ENCODE measurements at places on chromosomes 4 and X.

- DNase-seq: no peak
These were observed 1025.5 kb downstream of the RPA4 start for GRCh38 chrX:97909245-97909644.

DNA sequence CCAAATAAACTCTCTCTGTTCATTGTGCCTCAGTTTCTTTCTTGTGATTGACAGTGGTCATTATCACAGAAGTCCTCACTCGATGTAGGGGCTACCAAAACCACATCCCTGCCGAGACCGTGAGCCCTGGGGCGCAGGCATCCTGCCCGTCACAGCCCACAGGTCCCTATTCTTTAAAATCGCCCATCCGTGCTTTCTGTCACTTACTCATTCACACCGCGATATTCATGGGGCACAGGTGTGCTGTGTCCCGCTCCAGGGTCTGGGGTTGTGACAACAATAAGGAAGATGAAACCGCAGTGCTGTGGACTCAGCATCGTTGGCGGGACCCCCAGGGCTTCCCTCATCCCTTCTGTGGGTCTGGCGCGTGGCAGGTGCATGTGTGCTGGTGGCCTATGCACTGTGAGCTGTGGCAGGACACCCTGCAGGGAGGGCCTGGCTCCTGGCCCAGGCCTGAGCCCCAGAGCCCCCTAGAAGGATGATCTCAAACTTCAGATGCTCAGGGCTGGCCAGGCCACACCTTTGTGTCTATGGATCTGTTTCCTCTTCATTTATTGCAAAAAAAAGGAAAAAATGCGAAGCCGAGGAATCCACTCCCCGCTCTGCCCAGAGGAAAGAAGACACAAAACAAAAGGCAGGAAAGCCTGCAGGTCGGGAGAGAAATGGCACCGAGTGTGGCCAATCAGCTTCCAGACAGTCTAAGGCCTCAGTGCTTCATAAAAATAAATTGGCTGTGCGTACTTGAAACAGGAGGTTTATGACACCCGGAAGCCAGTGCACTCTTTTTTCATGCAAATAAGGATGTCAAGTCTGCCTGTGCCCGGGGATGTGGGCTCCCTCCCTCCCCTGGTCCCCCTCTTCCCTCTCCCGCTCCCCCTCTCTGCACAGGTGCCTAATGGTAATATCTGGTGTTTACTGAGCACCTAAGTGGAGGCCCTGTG lies 109.5 kb upstream of the ADRA2C start:
- DNase-seq: no peak

GRCh38 chr4:127155555-127155954 lies 477.2 kb upstream of the INTU start:
- no peak for DNase-seq

GRCh38 chr4:140811429-140811828 lies 55.2 kb upstream of the TBC1D9 start:
- DNase-seq: no peak

GRCh38 chrX:2410279-2411020 lies 90.3 kb downstream of the DHRSX start:
- no peak for DNase-seq

DNA sequence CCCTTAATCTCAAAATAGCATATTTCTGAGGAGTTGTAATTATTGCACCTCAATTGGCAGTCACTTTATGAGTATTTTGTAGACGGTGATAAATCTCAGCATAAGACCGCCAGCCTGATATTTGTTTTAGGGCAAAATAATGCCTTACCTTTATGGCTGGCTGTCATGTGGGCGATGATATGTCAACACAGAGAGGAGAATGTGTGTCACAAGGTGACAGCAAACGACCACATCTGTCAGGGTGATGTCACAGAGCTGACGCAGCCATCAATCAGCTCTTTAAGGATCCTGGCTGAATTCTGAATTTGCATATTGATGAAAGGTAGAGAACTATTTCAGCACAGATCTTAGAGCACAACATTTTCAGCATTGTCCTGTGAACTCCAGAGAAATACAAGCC lies 209.7 kb downstream of the CEP135 start:
- DNase-seq: no peak

- peak; percentile 59 for DNase-seq
These were observed 348.5 kb downstream of the MID1IP1 start for GRCh38 chrX:39149761-39150160.

- DNase-seq: no peak
These were observed 430.9 kb downstream of the C4orf33 start for GRCh38 chr4:129526812-129527211.

DNA sequence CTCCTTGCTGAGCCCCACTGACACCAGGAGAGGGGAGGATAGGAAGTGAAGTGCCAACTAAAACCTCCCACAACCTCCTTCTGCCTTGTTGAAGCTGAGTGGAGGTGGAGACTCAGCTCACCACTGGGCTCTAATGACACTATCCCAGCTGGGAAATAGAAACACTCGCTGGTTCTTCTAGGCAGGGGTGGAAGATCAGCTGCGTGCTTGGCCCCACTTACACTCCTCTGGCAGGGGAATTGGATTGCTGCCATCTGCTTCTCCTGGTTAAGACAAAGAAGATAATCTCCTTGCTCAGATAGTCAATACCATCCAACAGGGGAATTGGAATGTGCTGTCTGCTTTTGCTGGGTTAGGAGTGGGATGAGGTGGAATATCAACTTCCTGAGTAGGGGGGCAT lies 392.5 kb downstream of the ZNF674 start:
- DNase-seq: no peak

DNA sequence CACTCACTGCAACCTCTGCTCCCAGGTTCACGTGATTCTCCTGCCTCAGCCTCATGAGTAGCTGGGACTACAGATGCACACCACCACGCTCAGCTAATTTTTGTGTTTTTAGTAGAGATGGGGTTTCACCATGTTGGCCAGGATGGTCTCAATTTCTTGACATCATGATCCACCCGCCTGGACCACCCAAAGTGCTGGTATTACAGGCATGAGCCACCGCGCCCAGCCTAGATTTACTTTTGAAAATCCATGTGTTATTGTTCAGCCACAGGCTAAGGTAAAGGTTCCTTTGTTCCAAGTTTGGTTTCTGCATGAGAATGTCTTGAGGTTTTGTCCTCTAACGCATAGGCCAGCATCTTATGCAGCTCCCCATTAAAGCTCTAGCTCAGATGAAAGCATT lies 371.6 kb downstream of the DMD start:
- DNase-seq: no peak

DNA sequence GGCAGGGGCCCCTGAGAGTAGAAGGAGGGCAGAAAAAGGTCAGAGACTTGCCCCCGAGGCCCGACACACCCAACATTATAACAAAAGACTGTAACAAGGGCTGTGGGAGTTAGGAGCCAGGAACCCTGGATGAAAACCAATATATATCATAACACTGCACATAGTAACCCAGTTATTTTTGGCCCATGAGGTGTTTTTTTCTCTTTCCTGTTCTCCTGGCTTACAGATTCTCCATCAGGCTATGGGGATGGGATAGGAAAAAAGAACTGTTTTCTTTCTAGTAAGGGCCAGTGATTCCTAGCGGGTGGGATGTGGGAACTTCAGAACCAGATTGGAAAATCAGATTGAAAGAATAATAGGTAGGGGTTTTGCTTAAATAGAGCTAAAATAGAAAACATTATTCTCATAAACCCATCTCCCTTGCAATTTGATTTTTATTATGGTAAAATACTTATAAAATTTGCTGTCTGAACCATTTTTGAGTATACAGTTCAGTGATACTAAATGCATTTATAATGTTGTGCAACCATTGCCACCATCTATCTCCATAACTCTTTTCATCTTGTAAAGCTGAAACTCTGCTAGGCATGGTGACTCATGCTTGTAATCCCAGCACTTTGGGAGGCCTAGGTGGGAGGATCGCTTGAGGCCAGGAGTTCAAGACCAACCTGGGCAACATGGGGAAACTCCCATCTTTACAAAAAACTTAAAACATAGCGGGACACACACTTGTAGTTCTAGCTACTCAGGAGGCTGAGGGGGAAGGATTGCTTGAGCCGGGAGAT lies 33.5 kb downstream of the SNX25 start:
- DNase-seq: no peak

DNA sequence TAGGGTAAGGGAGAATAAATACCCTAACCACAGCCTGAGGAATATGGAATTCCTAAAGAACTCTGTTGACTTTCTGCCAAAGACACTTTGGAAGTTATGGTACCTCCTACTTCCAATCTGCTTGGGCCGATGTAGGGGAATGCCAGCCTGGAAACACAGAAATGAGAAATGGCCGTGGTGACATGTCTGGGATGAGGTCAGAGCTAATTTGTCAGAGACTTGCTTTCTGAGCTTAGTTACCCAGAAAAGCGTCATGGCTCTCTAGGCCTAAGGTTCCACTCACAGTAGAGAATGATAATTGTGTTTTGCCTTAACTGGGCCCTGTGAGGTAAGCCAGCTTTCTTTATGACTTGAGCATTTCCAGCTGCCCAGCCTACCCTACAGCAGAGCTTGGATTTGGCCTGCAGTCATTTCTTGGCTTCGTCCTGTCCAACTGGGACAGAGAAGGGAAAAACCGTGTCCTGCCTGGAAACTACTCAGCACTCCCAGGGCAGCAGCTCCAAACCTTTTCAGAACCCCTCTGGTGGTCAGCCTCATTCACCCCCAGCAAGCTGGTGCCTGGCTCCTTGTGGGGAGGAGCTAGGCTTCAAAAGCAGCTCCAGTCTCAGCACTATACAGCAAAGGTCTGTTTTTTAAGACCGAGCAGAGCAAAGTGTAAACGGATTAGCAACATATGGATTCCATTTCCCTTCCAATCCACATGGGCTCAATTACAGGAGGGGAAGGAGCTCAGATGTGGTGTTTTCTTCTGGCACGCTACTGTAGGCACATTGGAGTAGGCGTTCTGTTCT lies 92.3 kb downstream of the RLIM start:
- no peak for DNase-seq

DNA sequence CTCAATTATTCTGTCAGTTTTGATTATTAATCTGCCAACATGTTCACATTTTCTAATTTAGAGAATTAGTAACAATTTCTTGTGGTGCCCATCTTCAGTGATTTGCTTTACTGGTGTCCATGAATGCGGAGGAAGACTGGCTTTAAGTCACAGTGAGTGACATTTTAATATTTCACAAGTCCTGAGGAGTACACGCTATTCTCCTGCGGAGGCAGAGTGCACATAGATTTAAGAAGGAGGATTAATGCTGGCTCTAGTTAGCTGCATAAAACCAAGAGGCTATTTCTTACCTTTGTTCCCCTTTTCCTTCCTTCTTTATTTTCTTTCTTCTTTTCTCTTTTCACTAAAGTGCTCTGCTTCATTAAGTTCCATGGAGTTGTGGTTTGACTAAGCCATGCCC lies 495.2 kb upstream of the IGFBP7 start:
- DNase-seq: no peak

DNA sequence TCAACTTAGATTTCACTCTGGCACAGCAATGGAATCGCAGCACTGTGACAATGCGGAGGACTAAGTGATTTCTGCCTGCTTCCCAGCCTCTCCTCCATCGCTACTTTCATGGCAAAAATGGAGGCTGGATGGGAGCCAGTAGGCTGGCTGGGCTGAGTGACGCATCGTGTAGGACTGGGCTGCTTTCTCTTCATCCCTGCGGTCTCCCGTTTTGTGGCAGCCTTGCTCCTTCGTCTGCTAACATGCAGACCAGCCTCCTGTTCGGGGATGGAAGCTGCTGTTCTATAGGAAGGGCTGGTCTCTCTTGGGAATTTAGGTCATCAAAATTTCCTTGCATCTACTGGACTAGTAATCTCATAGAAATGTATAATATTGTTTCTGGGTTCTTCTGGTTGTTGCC lies 15.8 kb upstream of the RGS12 start:
- no peak for DNase-seq

DNA sequence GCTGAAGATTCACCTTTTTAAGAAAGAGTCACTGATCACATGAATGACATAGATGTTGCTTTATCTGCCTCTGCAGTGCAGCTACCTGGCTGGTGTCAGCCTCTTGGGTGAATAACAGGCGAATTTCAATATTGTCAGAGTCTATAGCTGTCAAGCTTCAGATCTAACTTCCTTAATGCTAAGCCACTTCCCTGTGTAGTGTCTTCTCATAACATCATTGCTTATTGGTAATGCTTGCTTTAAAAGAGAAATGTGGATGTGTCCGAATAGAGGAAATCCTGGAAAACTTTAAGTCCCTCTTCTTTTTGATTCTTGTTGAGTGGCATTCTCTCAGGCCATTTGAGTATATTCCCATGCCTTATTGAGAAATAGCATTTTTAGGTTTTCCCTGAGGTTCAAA lies 7.3 kb upstream of the IGFBP7 start:
- DNase-seq: no peak

- DNase-seq: no peak
These were observed 565.7 kb downstream of the PPARGC1A start for GRCh38 chr4:23324021-23324690.

DNA sequence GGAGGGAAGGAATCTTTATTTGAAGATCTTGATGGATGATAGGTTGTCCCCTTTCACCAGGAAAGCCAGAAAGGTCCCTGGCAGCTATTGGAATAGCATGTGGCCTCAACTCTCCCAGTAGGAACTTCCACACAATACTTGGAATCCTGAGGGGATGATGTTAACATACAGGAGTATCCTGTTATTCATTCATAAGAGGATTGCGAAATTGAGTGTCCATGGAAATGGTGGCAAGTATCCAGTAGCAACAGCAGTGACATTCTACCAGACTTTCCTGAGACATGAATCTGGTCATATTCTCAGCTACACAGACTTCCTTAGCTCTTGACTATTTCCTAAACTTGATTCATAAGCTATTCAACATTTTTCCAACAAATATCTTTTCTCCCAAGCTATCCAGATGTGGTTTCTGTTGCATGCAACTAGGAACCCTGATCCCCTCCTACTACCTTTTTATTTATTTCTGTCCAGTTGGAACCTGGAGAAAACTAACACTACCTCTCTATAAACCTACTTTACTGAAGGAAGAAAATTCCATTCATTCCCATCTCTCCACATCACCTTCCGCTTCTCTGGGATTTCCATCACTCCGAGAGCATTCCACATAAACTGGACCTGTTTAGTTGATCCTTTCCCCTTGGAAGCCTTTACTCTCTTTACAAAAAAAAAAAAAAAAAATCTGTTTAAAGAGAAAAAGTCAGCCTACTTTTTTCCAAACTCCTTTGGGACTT lies 101.8 kb downstream of the ANXA5 start:
- DNase-seq: no peak

DNA sequence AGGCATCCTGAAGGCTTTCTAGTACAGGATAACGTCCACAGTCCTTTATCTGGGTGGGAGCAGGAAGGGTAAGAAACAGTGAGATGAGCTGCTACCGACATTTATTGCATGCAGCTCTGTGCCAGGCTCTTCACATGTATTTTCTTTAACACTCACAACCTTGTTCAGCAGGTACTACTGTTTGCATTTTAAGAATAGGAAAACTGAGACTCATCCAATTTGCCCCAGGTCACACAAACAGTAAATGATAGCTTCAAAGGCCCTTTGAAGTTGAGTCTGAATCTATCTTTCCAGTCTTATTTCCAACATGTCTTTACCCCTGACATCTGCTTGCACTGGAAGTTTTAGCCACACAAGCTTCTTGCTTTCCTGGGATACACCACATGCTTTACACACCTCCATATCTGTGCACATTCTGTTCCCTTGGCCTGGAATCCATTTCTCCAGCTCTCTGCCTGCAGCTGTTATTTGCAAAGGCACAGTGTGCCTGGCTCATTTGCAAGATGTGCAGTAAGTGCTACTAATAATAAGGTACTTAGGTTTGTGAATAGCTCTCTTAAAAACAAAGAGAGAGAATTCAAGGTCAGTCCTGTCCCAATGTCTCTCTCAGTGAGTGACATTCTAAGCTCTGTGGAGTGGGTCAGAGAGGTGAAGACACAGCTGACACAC lies 61.2 kb downstream of the METTL14 start:
- DNase-seq: no peak

- DNase-seq: no peak
These were observed 2.8 kb downstream of the PSAPL1 start for GRCh38 chr4:7431696-7432530.

- DNase-seq: no peak
These were observed 109.0 kb upstream of the AADAT start for GRCh38 chr4:170198747-170199146.

Data from stimulated activated effector memory CD8-positive, alpha-beta T cell treated with anti-CD3 and anti-CD28 coated beads, Interleukin-12 subunit alpha, Interleukin-12 subunit beta, amount 100 ng/mL, for 72 hours (primary cell).